ENCODE measurements at places on chromosomes 2 and 18.

- DNase-seq, result no peak
Observed at GRCh38 chr2:61926531-61927477, 21.3 kb downstream of the COMMD1 start.

- DNase-seq, result no peak
Observed at GRCh38 chr2:67724261-67724660, 327.1 kb downstream of the ETAA1 start.

GRCh38 chr2:83172841-83173240 lies 1286.2 kb downstream of the SUCLG1 start:
- DNase-seq, result no peak

DNA sequence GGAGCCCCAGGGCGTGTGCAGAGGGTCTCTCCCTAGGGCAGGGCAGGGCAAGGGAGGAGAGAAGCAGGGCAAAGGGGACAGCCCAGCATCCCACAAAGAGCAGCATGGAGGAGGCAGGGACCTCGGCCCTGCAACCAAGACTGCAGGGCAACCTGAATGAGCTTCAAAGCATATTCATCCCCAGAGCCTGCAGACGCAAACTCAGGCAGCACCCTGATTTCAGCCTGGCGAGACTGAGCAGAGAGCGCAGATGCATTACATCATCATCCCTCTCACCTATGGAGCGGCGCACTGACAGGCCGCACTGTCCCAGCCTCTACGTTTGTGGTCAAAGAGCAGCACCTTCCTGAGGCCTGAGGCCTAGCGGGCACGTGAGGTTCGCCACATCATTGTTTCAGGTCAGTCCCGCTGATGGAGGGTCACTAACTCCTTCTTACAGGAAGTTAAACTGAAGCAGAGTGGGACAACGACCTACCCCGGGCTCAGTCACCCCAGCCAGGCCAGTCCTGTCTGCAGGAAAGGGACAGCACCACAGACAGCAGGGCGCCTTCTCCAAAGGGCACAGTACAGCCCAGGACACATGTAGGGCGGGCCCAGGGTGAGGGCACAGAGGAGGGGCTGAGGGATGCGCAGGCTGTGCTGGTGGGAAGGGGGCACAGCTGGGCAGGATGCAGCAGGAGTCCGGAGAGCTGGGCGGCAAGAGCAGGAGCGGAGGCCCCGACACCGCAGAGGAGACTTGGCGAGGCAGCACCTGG lies 67.2 kb upstream of the RAB6C start:
- DNase-seq, result no peak

DNA sequence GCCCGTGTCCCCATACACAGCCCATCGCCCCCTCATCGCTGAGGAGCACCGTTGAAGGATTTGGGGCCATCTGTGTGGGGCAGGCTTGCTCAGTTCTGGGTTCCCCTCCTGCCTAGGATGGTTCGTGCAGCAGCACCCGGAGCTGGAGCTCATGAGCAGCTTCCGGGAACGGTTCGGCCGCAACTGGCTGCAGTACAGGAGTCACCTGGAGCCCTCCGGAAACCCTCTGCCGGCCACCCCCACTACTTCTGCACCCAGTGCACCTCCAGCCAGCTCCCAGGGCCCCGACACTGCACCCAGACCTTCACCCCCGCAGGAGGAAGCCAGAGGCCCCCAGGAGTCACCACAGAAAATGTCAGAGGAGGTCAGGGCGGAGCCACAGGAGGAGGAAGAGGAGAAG lies 10.3 kb downstream of the STK11IP start:
- no peak for DNase-seq

GRCh38 chr18:33699372-33699771 lies 121.4 kb downstream of the ASXL3 start:
- DNase-seq, result no peak

DNA sequence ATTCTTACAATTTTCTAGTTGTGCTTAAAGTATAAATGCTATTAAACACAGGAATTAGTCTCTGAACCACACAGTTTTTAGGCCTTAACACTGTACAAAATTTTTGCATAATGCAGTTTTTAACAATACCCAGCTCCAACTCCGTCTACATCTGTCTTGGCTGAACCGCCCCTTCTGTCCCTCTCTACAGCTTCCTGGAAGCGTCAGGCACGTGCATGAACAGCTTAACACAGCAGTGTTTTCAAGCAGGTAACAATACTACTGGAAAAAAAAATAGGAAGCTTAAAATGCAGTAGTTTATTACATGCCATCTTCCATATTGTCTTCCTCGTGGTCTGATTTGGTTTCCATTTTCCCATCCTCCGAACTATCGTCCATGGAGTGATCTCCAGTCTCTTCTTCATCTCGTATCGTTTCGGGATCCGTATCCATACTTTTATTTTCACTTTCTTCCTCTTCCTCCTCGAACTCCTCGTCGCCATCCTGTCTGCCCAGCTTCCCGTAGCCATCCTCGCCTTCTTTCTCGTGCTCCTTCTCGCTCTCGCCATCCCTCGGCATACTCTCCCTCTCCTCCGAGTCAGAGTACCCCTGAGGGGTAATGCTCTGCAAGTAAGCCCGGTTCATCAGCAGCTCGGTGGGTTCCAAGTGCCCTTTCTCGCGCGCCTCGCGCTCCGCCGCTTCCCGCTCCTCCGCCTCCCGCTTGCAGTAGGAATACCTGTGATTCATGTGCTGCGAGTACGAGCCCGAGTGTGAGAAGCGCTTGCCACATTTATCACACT lies 130.6 kb downstream of the ZEB2 start:
- no peak for DNase-seq

GRCh38 chr2:45256867-45257641 lies 247.8 kb upstream of the SIX2 start:
- DNase-seq, result no peak

GRCh38 chr2:168138374-168138773 lies 109.0 kb downstream of the STK39 start:
- DNase-seq, result no peak

GRCh38 chr2:207308519-207309224 lies 142.9 kb upstream of the KLF7 start:
- DNase-seq, result peak; percentile 26

DNA sequence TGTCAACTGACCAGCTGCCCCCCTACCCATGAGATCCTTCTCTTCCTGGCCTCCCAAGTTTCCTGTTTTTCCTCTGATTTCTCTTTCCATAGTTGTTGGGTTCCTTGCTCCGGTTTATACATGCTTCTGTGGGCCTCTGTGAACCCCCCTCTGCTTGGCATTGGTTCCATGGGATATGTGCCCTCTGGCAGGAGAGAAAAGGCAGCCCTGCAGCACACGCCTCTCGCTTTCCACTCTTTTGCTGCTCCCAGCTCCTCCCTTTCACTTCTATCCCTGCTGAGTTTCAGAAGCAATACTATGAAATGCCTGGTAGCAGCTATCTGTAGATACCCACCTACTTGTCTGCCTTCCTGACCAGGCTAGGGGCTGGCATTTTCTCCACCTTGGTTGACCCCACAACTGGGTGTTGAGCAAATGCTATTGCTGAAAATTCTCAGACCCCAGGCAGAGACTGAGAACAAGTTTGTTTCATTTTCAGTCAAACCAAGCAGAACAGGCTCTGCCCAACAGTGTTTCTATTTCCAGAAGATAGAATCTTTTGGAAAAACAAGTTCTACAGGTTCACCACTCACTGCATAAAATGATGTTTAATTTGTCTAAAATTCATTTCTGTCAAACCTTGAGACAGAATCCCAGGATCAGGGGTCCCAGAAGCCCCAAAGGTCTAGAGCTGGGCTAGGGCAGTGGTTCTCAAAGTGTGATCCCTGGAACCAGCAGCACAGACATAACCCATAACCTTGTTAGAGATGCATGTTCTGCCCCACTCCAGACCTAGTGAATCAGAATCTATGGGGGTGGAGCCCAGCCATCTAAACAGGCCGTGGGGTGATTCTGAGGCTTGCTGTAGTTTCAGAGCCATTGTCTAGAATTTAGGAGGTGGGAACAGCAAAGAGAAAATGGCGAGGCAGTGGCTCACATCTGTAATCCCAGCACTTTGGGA lies 13.4 kb downstream of the CAPG start:
- DNase-seq, result no peak

DNA sequence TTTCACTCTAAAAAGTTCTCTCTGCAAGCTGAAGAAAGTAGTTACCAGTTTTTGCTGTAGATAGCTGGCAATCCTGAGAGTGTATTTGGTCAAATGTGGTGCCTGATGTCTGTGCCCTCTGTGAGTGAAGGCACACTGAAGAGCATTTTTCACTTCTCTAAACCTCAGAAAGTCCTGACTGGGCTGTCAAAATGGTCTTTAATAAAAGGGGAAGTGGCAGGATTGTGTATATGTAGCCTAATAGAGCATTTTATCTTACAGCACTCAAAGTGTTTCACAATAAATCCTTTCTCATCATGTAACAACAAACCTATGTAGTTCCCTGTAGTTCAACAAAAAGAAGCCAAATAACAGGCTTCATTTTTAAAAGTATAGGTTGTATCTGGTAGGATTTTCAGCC lies 1552.3 kb upstream of the SLC39A10 start:
- DNase-seq, result no peak

- DNase-seq, result no peak
Observed at GRCh38 chr2:63871864-63872263, 30.2 kb downstream of the UGP2 start.

- DNase-seq, result no peak
Observed at GRCh38 chr2:113148606-113149552, 21.5 kb downstream of the IL1RN start.

- DNase-seq, result peak; percentile 92
Observed at GRCh38 chr18:8608795-8609658, at the start of gene RAB12. Gene RAB12 (plus strand): TSS chr18:8609437. CDS start chr18:8609440, 3 bp downstream.

DNA sequence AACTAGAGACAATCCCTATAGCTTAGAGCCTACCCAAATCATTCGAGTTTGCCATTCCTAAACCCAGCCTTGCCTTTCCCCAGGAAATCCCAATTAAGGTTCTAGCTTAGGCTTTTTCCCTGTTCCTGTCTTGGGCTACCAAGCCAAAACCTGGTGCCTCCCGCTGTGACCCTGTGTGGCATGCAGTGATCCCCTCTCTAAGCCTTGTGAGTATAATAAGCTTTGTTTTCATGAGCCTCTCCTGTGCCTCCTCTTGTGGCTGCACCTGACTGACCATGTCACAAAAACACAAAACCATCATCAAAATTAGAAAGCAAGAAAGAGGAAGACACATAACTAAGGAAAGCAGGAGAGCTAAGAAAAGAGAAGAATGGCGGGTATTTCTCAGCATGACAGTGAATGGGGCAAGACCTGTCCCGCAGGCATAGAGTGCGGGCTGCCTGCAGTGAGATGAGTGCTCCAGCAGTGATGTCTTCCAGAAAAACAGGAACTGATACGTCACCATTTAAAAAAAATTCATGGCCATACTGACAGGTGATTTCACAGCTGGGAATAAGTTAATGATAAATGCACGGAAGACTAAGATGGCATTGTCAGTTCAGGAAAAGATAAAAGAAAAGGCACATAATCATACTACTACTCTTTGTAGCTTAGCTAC lies 9.2 kb upstream of the PAIP2B start:
- DNase-seq, result no peak

GRCh38 chr2:120326066-120326465 lies 19.9 kb upstream of the INHBB start:
- DNase-seq, result no peak

Measured in cardiac muscle cell (in vitro differentiated cells and primary cell).